ENCODE measurements at places on chromosomes 6 and 20. TPM values are rescaled to one million over a fixed set of nuclear protein-coding genes. Genes with fewer than 3 reads are reported as not detected.

GRCh38 chr6:63690221-63690620 lies 54.6 kb downstream of the PHF3 start:
- no peak for DNase-seq

OGFRL1 gene
- 5.5 TPM for total RNA-seq

GRCh38 chr6:166417285-166417691 lies 34.5 kb upstream of the MPC1 start:
- DNase-seq: peak; percentile 86

EDN3 gene
- 0.16 TPM for total RNA-seq

Data from CD8-positive, alpha-beta memory T cell (primary cell).